ENCODE measurements at places on chromosomes 5 and 9. TPM values are rescaled to one million over a fixed set of nuclear protein-coding genes. Genes with fewer than 3 reads are reported as not detected.

FCN2 gene
- total RNA-seq, result not detected

C9 gene
- total RNA-seq, result not detected

NME5 gene
- total RNA-seq, result not detected

TPPP gene
- total RNA-seq, result 0.05 TPM

QRFP gene
- not detected for total RNA-seq

Data from activated naive CD4-positive, alpha-beta T cell treated with anti-CD3 and anti-CD28 coated beads, Interleukin-2, amount 10 ng/mL, durations not matched to agents 5 hours and 36 hours (primary cell).